ENCODE measurements at places on chromosomes 5 and 9. TPM values are rescaled to one million over a fixed set of nuclear protein-coding genes. Genes with fewer than 3 reads are reported as not detected.

C9orf152 gene
- not detected for total RNA-seq

GRCh38 chr9:111730937-111731567, 63.7 kb downstream of the SHOC1 start:
- H3K4me1 ChIP-seq, result peaks cover 2% of the 10 kb centered on the region
- no peak for DNase-seq
- no peaks in the 10 kb centered on the region for H3K27me3 ChIP-seq
- H3K4me3 ChIP-seq, result no peak overlapping the region

DNA sequence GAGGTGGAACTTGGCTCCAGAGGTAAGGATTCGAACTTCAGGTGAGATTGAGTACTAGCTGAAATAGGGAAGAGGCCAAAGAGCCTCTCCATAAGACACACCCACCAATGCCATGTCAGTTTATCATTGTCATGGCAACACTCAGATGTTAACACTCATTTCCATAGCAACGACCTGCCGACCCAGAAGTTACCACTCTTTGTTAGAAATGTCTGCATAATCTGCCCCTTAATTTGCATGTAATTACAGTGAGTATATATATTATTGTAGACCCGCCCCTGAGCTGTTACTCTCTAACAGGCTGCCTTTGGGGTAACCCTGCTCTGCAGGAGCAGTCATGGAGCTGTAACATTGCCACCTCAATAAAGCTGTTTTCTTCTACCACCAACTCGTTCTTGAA, 10.2 kb upstream of the NTRK2 start:
- no peaks in the 10 kb centered on the region for H3K36me3 ChIP-seq
- H3K4me1 ChIP-seq, result no peaks in the 10 kb centered on the region
- no peak for DNase-seq
- H3K27ac ChIP-seq, result no peak overlapping the region
- H3K4me3 ChIP-seq, result no peak overlapping the region

GRCh38 chr9:120885958-120886357, 9.0 kb upstream of the PHF19 start:
- peak overlapping the region; percentile 16 for H3K27ac ChIP-seq
- H3K4me3 ChIP-seq, result no peak overlapping the region
- H3K27me3 ChIP-seq, result no peaks in the 10 kb centered on the region
